ENCODE measurements at places on chromosomes 2 and 18. TPM values are rescaled to one million over a fixed set of nuclear protein-coding genes. Genes with fewer than 3 reads are reported as not detected.

DNA sequence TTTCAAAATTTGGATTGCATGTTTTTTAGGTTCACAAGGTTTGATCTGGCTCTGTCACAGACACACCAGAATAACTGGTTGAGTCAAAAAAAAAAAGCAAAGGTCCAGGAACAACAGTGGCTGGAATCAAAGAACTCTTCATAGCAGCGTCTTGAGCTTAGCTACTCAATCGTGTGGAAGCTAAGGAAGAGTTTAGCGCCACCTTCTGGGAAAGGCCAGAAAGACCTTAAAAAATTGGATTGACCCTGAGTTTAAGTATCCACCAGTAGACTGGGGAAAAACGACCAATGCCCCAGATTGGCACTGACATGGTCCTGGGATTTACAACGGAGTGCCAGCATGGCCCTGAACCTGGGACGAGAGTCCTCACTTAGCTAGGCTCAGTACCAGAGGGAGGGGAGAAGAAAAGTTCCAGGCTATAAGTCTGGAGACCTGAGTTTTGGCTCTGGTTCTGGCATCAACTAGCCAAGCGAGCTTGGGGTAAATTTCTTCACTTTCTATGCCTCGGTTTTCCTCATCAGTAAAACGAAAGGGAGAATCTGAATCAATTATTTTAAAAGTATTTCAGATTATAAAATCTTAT, 71.1 kb upstream of the TFCP2L1 start:
- peak; percentile 23 for DNase-seq

DNA sequence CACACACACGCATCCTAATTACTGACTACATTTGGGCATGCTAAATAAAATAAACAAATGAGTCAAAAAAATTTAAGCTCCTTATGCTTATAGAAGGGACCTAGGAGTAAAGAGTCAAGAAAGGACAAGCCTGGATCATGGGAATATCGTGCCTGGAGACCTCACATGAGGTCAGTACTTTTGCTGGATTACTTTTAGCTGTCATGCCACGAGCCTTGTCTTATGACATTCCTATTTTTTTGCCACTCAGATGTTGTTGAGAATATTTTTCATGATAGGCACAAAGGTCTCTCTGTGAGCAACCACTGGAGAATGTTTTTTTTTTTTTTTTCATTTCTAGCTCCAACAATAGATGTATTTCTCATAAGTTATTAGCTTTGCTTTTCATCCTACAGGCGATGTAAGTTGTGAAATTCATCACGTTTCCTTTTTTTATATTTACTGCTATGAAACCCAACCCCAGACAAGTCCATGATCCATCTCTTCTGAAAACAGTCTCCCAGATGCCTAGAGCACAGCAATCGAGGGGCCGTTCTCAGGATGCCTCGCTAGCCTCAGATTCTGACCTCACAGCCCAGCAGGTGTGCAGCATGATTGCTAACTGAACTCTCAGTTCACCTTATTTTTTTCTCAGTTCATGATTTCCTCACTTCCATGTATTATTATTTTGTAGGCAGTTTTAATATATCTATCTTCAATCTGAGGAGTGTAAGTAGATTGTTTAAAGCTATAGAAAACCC, 464.5 kb downstream of the IRS1 start:
- no peak for DNase-seq

DNA sequence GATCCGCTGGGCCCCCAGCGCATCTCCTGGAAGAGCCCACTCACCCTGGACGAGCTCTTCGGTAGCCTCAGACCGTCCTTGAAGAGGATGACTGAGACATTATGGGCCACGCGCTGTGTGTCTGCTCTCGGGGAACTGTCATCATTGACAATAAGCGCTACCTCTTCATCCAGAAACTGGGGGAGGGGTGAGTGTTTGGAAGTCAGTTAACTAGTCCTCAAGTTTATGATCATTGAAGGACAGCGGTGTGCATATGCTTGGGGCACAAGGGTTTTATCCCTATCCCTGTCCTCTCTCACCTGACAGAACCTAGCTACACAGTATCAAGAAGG, 586 bp downstream of the STK16 start:
- no peak for DNase-seq

DNA sequence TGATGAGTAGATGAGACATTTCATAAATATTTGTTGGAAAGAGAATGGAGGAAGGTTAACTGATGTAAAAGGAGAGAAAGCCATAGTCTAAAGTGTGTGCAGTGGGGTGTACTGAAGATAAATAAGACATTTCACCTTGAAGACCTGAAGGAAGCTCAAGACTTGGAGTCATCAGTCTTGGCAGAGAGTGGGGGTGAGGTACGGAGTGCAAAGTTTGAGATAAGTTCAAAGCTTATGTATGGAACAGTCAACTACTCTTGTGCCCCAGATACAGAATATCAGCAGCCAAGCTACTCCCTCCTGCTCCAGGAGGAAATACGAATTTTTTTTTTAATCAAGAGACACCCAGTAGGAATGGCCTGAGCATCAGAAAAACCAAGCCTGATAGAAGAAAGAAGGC, 30.3 kb upstream of the NEMP2 start:
- DNase-seq, result no peak

DNA sequence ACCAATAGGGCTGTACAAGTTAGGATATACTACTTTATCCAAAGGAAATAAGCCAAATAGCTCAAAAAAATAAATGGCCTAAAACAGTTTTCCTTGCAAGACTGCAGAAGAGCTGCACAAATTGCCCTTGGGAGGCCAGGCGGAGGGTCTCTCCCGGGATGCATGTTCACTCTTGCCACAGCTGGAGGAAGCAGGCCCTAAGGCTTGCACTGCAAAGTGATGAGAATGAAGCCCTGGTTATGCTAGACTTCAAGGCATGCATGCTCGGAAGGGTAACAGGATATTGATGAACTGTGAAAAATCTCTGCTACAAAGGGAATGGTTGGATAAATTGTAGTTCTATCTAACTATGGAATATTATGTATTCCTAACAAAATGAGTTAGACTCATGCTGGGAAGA, 27.5 kb upstream of the LDLRAD4 start:
- DNase-seq, result no peak

- no peak for DNase-seq
Observed at GRCh38 chr2:226180281-226180884, 619.2 kb downstream of the IRS1 start.

DNA sequence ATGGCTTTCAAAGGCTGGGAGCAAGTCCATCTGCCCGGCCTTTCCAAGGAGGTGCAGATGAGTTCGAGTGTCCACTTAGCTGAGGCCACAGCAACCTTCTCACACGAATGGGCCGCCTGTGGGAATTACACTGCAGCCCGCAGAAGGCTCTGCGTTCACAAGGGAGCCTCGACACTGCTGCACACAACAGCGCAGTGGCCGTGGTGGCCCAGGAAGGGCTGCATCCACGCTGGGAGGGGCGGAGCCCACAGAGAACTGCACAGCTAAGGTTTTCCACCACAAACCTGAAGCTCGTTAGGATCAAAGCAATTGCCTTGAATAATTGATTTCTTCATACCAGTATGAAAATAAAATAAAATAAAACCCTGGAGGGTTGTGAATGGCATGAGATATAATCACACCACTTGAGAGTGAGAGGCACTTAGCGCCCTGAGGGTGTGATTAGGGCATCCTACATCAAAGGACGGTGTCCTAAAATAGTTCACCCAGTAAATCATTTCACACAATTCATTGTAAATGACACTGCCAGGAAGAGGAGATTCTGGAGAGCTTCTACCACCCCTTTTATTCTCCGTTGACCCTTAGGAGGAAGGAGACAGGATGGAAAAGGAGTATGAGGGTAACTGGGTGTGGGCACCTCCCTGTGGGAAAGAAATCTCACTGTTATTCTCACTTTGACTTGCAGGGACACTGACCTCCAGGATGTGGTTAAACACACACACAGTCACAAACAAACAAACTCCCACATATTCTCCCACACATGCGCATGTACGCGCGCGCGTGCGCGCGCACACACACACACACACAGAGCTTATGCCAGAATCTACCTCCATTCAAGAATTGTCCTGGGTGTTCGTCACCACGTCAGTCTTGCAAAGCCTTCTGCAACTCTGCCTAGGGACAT, 256.6 kb upstream of the ID2 start:
- no peak for DNase-seq

GRCh38 chr2:18412980-18413675, 147.3 kb downstream of the RDH14 start:
- DNase-seq, result no peak

The EVA1A gene
- 7.1 TPM for total RNA-seq

The SERPINB2 gene
- total RNA-seq, result not detected

The CXXC1 gene
- 32.4 TPM for total RNA-seq

The LNPK gene
- 93.1 TPM for total RNA-seq

Data from urinary bladder (tissue), 4 donors.